T-helper 2 cell (primary cell): ENCODE measurements at places on chromosomes 1 and 21.

DNA sequence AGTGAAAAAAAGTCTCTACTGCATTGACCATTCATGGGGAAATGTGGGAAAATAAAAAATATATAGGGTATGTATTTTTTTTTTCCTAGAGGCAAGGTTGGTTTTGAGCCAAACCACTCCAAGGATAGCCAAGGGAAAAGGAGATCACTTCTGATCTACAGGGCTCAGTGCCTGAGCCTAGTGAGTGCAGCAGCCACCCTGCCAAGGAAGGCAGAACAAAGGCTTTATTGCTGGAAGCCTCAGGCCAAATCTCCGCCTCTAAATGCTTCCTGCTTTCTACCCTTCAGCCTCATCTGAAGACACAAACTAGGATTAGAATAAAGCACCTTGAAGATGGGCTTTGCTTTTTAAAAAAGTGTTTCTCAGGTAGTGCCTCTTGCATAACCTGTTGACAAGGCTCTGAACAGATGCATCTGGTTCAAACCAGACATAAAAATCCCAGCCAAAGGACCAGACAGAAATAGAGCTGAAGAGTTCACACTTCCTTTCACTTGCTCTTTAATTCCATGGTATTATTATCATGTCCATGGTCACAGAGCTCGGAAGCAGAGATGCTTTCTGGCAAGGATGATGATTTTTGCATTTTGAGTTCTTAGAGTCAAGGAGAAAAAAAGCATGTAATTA is 10.5 kb downstream of the C1orf115 start:
- no peak for DNase-seq

DNA sequence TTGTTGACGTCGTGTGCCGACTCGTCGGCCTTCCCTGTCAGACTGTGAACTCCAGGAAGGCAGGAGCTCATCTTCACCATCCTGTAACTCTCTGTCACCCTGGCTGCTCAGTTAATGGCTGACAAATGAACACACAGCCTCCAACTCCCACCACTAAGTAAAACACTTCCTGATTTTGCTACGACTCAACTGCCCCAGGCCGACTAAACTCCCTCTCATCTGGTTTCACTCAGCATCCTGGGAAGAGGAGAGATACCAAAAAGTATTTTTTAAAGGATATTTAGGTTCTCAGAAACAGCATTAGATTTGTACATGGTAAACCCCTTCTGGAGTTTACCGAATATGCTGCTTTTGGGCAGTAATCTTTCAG is 18.2 kb upstream of the LHX4 start:
- no peak for DNase-seq

DNA sequence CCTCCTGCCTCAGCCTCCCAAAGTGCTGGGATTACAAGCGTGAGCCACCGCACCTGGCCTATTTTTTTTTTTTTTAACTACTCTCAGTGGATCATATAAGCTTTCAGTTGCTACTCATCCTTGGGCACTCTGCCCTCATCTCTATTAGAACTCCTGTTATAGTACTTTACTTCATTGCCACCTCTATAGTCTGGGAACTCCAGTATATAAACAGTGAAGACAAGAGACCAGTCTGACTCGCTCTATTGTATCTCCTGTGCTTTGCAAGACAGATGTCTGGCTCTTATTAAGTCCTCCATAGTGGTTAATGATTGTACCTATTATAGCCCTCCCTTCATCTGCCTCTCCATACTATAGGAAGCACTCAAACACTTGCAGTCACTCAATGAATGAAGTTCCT is 15.1 kb downstream of the KHDRBS1 start:
- DNase-seq, result no peak

- DNase-seq, result peak; percentile 10
These were observed 808 bp downstream of the MAP3K21 start for GRCh38 chr1:233328142-233328921.

DNA sequence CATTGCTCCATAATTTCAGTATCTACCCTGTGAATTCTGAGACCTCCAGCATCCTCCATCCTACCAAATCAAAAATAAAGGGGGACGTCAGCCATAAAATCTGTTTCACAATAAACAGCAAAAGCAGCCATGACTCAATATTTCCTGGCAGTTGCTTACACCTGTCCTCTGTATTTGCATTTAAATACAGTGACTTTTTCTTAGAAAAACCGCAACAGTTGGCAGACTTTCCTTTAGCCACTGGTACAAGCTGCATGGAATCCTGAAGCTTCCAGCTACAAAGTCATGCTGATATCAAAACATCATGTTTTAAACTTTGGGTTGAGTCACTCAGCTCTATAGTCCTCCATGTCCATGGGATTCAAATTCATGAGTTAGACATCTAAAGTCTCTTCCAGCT is 278.0 kb upstream of the KAZN start:
- no peak for DNase-seq

DNA sequence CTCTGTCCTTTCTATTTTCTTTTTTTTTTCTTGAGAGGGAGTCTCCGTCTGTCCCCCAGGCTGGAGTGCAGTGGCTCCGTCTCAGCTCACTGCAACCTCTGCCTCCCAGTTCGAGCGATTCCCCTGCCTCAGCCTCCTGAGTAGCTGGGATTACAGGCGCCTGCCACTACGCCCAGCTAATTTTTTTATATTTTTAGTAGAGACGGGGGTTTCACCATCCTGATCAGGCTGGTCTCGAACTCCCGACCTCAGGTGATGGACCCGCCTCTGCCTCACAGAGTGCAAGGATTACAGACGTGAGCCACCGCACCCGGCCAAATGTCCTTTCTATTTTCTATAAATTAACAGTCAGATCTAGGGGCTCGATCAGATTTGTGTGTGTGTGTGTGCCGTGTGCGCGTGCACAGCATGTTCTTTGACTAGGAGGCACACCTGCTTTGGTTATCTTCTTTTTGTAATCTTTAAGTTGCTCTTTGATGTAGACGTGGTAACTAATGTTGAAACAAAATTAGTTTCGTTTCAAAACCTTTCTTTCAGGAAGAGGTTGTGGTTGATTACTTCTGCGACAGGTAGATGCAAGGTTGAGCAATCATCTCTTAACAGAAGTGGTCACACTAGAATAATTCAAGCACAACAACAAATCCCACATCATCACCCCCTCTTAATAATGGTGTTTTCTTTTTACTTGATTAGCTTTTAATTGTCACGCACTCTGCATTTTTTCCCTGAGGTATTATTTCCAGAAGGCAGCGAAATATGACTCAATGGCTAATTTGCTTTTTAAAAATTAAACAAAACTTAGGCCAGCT is 779 bp upstream of the DEGS1 start:
- peak; percentile 78 for DNase-seq

- no peak for DNase-seq
These were observed 35.3 kb upstream of the C1orf21 start for GRCh38 chr1:184351416-184351975.

GRCh38 chr1:8985915-8986813 is 40.1 kb downstream of the SLC2A7 start:
- no peak for DNase-seq

- DNase-seq, result peak; percentile 27
These were observed 33.2 kb upstream of the PAX7 start for GRCh38 chr1:18597160-18598042.

- no peak for DNase-seq
These were observed 12.9 kb downstream of the COA6 start for GRCh38 chr1:234386122-234386521.

GRCh38 chr1:157278383-157279137 is 140.4 kb upstream of the ETV3 start:
- DNase-seq, result no peak

DNA sequence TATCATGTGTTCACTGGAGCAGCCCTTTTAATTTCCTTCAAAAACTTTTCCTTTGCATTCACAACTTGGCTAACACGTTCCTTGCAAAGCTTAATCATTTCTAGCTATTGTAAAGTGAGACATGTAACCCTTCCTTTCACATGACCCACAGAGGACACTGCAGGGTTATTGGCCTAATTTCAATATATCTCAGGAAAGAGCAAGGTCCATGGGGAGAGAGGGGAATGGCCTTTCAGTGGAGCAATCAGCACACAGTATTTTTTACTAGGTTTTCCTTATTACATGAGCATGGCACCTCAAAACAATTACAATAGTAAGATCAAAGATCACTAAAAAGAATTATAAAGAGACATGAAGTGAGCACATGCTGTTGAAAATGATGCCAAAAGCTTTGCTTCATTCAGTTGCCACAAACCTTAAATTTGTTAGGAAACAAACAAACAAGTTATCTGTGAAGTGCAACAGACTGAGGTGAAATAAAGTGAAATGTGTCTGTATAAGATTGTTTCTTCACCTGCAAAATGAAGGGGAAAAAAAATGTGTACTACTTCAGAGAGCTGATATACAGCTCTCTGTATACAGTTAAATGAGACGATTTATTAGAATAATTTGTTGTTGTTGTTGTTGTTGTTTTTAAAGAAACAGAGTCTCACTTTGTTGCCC is 61.5 kb downstream of the EIF4G3 start:
- no peak for DNase-seq

DNA sequence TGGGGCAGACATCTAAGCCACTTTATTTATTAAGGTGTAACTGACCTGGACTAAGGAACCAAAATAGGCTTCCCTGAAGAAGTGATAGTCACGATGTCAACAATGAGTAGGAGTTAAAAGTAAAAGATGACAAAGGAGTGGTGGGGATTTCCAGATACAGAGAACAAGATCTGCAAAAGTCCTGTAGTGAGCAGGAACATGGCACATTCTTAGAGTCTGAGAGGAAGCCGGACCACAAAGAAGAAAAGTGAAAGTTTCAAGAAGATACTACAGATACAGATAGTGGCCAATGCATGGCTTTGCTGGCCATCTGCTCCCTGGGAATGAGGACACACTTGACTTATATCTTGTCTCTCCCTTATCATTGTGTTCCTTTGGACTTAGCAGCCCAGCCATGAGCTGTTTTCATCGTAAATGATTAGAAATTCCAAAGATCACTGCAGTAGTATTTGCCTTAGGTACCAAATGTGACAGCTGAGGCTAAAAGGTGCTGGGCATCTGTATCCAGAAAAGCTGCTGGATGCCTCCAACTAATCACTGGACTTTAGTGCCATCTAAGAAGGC is 302.4 kb upstream of the NR5A2 start:
- no peak for DNase-seq

GRCh38 chr1:229204921-229205777 is 65.8 kb upstream of the RAB4A start:
- DNase-seq, result peak; percentile 24

GRCh38 chr1:111193712-111194480 is 6.5 kb downstream of the DENND2D start:
- no peak for DNase-seq
